Kidney tubule cell (primary cell): ENCODE measurements at places on chromosomes 1 and 21.

- DNase-seq = no peak
Measured at GRCh38 chr1:214028649-214029406, 41.1 kb downstream of the PROX1 start.

GRCh38 chr1:19250629-19251304 lies 557 bp downstream of the EMC1 start:
- peak; percentile 11 for DNase-seq

GRCh38 chr1:5847013-5847659 lies 145.1 kb downstream of the NPHP4 start:
- DNase-seq = peak; percentile 17

DNA sequence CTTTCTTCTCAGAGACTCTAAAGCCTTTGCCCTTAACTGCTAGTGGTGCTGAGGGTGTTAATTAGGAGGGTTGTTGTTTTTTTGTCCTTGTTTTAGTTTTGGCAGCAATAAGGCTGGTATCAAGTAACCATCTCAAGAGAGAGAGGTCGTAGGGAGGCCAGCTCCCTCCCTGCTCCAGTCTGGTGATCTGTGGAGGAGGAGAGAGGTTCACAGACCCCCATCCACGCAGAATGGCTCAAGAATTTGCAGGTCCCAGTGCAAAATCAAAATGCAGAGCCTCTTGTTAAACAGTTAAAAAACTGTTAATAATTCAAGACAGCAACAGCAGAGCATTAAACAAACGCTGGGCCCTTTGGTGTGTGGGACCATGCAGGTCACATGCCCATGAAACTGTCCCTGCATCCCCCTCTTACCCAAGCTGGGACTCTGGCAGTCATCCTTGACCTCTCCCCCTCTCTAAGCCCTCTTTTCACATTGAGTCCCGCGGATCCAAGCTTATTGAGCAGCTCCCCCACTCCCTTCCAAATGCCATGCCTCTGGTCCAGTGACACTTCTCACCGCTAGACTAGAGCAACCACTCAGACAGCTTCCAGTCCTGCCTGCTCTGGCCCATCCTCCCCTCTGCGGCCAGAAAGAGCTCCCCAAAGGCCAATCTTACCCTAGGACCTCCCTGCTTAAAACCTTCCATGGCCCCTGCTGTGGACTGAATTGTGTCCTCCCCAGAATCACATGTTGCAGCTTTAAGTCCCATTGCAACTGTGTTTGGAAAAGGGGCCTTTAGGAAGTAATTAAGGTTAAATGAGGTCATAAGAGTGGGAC lies 47.7 kb upstream of the RPL11 start:
- DNase-seq = no peak

DNA sequence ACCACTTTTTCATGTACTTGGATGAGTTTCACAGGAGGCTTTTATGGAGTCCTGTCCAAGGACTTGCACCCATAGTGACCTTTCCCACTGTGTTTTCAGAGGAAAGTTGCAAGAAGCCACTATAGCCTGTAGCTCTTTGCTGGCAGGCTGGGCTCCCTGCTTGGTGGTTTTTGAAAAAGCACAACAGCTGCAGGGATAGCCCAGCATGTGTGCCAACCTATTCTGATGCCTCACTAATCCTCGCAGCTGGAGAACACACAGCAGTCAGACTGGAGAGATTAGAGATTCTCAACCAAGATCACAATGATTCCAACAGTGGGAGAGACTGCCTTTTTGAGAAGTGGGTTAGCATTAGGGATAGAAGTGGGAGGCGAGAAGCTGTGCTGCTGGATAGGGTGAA lies 24.1 kb upstream of the ARHGEF11 start:
- DNase-seq = no peak

GRCh38 chr1:16979475-16980327 lies 719 bp downstream of the MFAP2 start:
- no peak for DNase-seq

- DNase-seq = peak; percentile 62
Measured at GRCh38 chr1:116112388-116113140, 1.4 kb downstream of the MAB21L3 start.

DNA sequence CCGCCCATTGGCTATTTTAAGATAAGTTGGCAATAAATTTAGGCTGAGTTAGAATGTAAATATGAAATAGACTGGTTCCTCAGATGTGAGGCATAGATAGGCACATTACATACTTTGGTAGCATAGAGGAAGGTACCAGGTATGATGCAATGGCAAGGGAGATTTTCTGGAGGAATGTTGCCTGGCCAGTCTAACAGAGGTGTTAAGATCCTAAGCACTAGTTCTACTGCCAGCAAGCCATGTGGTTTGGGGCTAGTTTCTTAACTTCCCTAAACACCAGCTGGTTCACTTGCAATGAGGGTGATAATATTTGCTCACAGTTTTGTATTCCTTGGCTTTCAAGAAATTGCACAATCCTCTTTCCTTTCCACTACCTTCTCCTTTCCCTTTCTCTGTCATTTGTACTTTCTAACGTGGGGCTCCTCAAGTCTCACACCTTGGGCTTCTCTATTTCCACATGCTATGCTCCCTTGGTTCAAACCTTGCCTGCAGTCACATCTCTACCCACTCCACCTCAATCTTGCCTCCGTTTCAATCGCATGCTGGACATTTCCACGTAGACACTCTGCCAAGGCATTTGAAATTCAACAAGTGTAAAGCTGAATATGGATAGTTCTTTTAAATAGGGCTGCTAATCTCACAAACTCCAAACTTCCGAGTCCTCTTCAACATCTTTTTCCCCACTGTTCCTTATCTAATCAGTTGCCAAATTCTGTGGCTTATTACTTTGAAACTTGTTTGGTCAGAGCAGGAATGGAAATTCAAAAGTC lies 4.7 kb upstream of the CD55 start:
- peak; percentile 61 for DNase-seq

- no peak for DNase-seq
Measured at GRCh38 chr21:45989355-45990048, 7.9 kb downstream of the COL6A1 start.

- DNase-seq = no peak
Measured at GRCh38 chr1:173410133-173410793, 66.9 kb upstream of the PRDX6 start.

GRCh38 chr1:15272009-15272781 lies 25.2 kb downstream of the FHAD1 start:
- peak; percentile 82 for DNase-seq

- no peak for DNase-seq
Measured at GRCh38 chr1:232531291-232531690, 98.6 kb downstream of the SIPA1L2 start.

- DNase-seq = no peak
Measured at GRCh38 chr1:159929155-159930051, 4.1 kb upstream of the TAGLN2 start.

GRCh38 chr1:109096120-109096519 lies 5.6 kb downstream of the TMEM167B start:
- no peak for DNase-seq

DNA sequence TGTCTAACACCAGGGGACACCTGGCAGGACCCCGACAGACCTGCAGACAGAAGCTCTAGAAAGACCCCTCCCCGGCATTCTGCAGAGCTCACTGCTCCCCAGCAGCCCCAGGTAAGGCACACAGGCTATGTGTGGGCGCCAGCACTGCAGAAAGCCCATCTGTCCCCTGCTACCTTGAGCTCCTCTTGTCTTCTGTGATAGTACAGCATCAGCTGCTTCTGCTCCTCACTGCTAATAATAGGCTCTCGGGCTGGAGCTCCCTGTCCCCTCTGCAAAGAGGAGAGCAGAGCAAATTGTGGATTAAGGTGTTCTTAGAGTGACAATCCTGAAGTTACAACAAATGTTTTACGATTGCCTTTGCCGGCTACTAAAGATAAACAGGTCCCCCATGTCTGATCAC lies 10.1 kb downstream of the CFAP298 start:
- no peak for DNase-seq

- peak; percentile 25 for DNase-seq
Measured at GRCh38 chr1:39490596-39491145, 765 bp upstream of the BMP8A start.

DNA sequence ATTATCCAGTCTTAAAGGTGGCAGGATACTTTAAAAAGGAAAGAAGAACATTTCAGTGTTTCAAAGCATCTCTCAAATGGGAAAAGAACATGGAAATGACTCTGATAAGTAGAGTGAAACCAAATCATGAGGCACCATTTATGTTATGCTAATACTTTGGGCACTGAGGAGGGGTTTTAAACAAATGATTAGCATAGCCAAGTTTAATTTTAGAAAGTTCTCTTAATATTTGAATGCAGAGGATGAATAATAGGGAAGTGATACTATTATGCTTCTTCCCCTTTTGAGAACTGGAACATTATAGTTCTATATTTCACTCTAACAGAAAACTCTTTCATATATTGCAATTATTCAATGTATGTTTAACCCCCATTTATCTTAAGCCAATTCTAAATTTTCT lies 1181.9 kb upstream of the PRMT6 start:
- DNase-seq = no peak

- DNase-seq = no peak
Measured at GRCh38 chr1:172085317-172085716, 244.0 kb downstream of the DNM3 start.

GRCh38 chr1:214952648-214953047 lies 129.9 kb upstream of the KCNK2 start:
- DNase-seq = no peak

DNA sequence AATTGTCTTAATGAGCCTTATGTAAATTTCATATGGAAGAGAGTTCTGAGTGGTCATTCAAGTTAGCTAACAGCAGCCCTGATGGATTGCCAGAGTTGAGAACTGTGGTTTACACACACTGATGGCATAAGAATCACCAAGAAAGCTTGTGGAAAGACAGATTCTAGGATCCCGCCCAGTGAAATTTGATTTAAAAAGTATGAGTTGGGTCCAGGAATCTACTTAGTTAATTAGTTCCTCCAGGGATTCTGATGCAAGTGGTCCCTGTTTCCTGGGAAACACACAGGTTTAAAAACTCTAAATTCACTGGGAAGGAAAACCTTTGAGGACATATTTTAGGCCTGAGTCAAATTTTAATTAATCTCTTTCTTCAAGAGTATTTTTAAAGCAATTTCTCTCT lies 144.3 kb downstream of the NTPCR start:
- peak; percentile 54 for DNase-seq

DNA sequence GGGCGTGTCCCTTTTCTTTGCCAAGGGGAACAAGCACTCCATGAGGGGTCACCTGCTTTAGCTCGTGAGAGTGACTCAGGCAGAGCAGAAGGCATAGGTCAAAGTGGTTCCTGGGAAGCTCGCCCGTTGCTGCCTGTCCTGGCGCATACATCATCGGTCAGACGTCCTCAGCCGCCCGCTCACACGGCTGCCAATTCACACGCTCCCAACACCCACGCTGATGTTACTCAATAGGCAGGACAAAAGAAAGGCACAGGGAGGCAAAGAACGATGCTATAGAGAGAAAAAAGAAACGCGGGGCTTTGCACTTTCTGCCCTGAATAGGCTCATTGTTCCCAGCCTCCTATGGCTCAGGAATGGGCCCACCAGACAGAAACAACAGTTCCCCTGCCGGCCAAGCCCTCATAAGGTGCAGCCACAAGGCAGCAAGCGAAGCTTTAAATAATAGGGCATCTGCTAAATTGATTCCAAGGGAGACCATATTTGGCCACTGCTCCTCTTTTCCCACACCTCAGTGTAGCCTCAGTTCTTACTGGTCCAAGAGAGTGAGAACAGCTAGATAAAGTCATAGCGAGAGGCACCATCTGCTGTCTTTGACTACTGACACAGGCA lies 38.7 kb downstream of the VTCN1 start:
- DNase-seq = peak; percentile 96

GRCh38 chr1:2141025-2141424 lies 53.5 kb downstream of the FAAP20 start:
- no peak for DNase-seq

GRCh38 chr1:163674236-163674635 lies 352.5 kb downstream of the NUF2 start:
- DNase-seq = no peak

- no peak for DNase-seq
Measured at GRCh38 chr1:101081496-101082488, 56.2 kb upstream of the DPH5 start.

GRCh38 chr1:222031318-222031717 lies 289.4 kb upstream of the DUSP10 start:
- DNase-seq = no peak

- DNase-seq = no peak
Measured at GRCh38 chr1:24193046-24193445, 6.0 kb upstream of the IFNLR1 start.

DNA sequence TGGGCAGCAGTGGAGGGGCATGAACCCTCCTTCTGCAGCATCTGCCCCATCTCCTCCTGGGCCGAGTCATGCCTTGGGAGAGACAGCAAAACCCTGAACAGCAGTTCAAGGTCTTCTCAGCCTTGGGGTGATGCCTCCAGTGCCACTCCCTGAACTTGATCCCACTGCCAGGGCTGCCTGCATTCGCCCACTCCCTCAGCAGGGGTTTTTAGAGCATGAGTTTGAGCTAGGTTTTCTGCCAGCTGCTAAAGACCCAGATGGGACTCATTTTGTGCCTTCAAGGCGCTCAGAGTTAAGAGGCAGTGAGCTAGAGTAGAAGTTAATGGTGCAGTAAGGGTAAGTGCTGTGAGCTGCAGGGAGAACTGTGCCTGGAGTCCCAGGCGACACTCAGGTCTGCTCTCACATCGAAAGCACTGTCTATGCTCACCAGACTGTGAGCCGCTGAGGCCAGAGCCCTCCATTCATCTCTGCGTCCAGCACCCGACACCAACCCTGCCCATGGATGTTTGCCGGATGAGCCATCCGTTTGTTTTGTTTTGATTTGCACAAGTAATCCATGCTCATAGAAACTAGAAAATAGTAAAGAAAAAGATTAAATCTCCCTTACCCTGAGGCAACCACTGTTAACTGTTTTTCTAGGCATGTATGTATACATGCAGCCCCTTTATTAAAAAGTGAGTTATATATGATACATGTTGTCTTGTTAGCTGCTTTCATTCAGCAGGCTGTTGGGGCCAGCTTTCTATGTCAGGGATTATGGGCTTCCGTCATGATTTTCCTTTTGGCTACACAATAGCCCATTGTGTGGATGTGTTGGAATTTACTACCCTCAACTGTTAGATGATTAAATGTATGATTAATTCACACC lies 67.8 kb downstream of the VPS26C start:
- DNase-seq = peak; percentile 82

- peak; percentile 83 for DNase-seq
Measured at GRCh38 chr1:205287767-205288559, 33.6 kb downstream of the NUAK2 start.

GRCh38 chr21:40208206-40208947 lies 341.1 kb downstream of the PCP4 start:
- DNase-seq = no peak

DNA sequence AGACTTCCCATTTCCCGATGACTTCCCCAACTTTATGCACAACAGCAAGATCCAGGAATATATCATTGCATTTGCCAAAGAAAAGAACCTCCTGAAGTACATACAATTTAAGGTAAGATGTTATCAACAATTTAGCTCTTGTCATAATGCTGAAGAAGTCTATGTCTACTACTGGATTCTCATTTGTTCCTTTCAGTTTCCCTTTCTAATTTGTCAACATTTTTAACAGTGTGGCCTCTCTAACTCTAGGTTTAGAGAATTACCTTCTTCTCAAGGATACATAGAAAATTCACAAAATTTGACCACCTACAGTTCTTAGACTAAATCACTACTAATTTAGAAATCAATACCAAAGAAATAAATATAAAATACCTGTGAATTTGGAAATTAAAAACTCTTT lies 13.2 kb downstream of the FMO3 start:
- DNase-seq = no peak

GRCh38 chr1:167173516-167174184 lies 47.0 kb upstream of the POU2F1 start:
- peak; percentile 29 for DNase-seq

- DNase-seq = no peak
Measured at GRCh38 chr1:46005594-46005993, 126.8 kb downstream of the PIK3R3 start.

GRCh38 chr1:182205351-182206022 lies 144.0 kb upstream of the ZNF648 start:
- DNase-seq = no peak

- DNase-seq = no peak
Measured at GRCh38 chr1:92087542-92087941, 7.4 kb downstream of the BTBD8 start.
